Hepatocyte (in vitro differentiated cells): ENCODE measurements at places on chromosomes 5 and 9. TPM values are rescaled to one million over a fixed set of nuclear protein-coding genes. Genes with fewer than 3 reads are reported as not detected.

DNA sequence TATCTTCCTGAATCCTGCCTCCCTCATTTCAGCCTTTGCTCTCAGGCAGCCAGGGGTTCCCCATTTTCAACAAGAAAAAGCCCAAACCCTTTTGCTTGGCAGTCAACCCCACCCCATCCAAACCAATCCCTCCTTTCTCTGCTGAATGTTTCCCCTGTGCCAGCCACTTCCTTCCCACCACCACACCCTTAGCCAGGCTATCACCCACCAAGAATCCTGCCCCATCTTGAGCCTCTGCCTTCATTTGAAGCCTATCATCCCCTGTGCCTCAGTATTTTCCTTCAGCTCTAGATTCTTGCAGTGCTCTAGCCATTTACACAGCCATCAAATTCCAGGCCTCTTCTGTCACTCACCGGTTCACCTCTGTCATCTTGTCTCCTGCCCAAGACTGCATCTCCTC lies 15.3 kb upstream of the FIBCD1 start:
- no peaks in the 10 kb centered on the region for H3K4me1 ChIP-seq
- no peaks in the 10 kb centered on the region for H3K27me3 ChIP-seq
- no peak overlapping the region for H3K27ac ChIP-seq
- DNase-seq = no peak
- no peak overlapping the region for H3K4me3 ChIP-seq

The CNTLN gene
- 3.6 and 5.0 TPM in 2 replicates for polyA plus RNA-seq

GRCh38 chr5:158756871-158757270 lies 342.8 kb downstream of the EBF1 start:
- no peaks in the 10 kb centered on the region for H3K36me3 ChIP-seq
- no peak overlapping the region for H3K4me3 ChIP-seq
- H3K27ac ChIP-seq = no peak overlapping the region
- H3K27me3 ChIP-seq = peaks cover 4% of the 10 kb centered on the region

DNA sequence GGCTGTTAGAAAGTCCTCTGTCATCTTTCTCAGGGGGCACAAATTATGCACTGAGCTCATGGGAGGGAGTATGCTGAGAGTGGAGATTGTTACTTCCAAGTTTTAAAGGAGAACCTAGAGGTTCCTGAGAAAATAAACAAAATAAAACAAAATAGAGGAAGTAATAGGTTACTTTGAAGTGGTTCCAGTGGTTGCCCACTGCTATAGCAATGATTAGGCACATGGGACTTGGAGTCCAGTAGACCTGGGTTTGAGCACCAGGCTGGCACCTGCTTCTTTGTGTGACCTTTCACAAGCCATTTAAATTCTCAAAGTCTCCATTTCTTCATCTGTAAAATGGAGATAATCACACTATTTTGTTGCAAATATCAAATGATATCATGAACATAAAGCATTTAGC lies 13.8 kb upstream of the CDC23 start:
- H3K4me3 ChIP-seq = no peak overlapping the region
- DNase-seq = no peak
- no peaks in the 10 kb centered on the region for H3K36me3 ChIP-seq
- no peaks in the 10 kb centered on the region for H3K27me3 ChIP-seq
- peaks cover 9% of the 10 kb centered on the region for H3K4me1 ChIP-seq

DNA sequence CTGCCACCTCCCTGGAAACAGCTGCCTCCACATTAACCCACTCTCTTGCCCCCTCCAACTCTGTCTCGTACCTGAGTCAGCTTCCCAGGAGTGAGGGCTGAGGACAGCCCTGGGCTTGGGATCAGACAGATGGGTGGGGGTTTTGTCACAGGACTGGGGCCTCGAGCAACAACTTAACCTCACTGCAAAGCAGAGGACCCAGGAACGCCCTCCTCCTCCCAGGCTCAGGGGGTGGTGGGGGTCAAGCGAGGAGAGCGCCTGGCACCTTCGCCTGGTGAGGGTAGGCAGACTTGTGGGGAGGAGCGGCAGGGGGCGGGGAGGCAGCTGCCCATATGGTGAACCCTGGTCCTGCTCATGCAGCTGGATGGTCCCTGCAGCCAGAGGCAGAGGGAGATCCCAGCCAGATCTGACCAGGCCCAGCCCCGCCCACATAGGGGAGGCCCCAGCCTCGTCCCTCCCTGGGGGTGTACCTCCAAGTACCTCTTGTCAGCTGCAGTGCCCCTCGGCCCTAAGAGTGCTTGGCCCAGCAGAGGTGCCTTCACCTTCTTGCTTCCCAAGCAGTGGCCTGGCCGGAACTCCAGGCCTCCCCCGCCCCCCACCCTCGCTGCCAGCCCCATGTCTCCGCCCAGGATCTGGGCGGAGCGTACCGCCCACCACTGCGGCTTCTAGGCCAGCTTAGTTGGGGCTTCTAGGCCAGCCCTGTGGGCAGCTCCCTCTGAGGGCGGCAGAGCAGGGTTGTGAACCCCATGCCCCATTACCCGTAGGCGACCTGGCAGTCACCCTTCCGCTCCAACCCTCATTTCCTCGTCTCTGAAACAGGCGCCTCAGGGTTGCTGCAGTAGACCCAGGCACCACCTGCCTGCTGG lies at the start of gene SARDH:
TSS of gene SARDH (minus strand) at position 579 of the 866 bp plus-strand sequence. CDS start 4,179 bp downstream, outside the sequence.
- no peaks in the 10 kb centered on the region for H3K27me3 ChIP-seq
- H3K27ac ChIP-seq = peak within 1 kb of the TSS; percentile 34
- peaks cover 6% of the 10 kb centered on the region for H3K4me1 ChIP-seq
- peak; percentile 75 for DNase-seq
- no peaks in the 10 kb centered on the region for H3K36me3 ChIP-seq

GRCh38 chr5:142876817-142877216 lies 106.6 kb downstream of the ARHGAP26 start:
- H3K27ac ChIP-seq = no peak overlapping the region
- peaks cover 5% of the 10 kb centered on the region for H3K4me1 ChIP-seq

DNA sequence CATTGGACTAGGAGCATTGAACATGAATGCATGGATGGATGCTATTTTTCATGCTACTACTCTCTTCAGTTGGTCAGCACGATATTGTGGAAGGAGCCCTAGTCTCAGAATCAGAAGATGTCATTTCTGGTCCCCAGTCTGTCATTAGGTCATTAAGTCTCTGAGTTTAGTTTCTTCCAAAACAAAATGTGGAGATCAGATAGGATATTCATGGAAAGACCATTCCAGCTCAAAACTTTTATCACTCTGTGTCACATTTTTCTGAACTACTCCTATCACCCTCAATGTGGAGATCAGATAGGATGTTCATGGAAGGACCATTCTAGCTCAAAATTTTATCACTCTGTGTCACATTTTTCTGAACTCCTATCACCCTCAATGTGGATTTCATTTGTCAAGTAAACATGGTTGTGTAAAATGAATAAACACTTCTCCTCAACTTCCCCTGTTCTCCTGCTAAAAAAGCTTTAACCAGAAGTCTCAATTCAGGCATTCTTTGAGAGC lies 296.8 kb downstream of the MRPS30 start:
- no peaks in the 10 kb centered on the region for H3K4me1 ChIP-seq
- no peak overlapping the region for H3K27ac ChIP-seq
- H3K27me3 ChIP-seq = no peaks in the 10 kb centered on the region
- DNase-seq = no peak
- H3K4me3 ChIP-seq = no peak overlapping the region

The FBP2 gene
- polyA plus RNA-seq = 0.30 and 0.74 TPM in 2 replicates

DNA sequence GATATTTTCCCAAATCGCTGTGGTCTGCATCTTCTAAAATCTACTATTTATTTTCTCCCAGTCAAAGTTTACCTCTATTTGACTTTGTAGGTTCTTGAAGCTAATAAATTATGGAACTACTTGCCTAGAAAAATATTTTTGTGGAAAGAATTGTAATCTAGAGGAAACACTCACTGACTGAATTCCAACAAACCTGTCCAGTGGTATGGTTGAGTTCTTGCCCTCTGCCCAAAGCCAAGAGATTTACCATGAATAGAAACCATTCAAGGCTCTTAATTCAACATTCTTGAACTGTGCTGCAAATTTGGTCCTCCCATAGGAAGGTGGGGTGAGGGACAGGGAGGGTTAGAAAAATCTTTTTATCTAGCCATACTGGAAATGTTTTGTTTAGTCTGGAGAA lies 233.9 kb upstream of the MAP3K1 start:
- H3K4me1 ChIP-seq = peaks cover 9% of the 10 kb centered on the region
- H3K27me3 ChIP-seq = no peaks in the 10 kb centered on the region
- H3K4me3 ChIP-seq = no peak overlapping the region
- no peak for DNase-seq
- H3K27ac ChIP-seq = no peak overlapping the region

- H3K36me3 ChIP-seq = no peaks in the 10 kb centered on the region
- H3K27me3 ChIP-seq = peaks cover 8% of the 10 kb centered on the region
- no peak for DNase-seq
- no peaks in the 10 kb centered on the region for H3K4me1 ChIP-seq
- H3K4me3 ChIP-seq = no peak overlapping the region
These were observed 129.5 kb downstream of the FOXD1 start for GRCh38 chr5:73319036-73319435.

DNA sequence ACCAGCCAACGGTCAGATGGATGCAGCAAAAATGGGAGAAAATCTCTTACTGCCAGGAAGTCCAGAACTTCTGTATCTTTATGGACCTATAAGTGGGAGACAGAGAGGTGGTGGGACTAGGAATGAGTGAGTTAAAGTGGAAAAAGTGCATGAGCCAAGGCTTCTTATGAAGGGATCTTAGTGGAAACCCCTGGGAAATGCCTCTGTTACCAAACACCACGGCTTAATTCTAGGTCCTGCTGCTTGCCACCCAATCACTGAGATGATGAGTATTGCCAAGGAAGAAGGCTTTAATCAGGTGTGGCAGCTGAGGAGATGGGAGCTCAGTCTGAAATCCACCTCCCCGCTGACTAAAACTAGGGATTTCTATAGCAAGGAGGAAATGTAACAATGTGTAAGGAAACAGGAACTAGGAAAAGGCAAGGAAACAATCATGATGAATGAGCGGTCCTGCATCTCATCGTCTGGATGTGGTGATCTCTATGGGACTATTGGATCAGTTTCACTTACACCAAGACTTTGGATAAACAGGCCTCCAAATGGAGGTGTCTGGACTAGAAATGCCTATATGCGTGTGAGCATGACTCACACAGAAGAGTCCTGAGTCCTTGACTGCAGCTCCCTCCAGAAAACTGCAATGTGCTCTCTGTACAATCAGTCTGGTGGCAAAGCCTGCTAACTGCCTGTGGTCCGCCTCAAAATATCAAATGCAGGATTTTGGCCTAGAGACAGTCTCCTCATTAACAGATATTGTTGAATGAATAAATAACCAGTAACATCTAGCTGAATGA lies 98.2 kb upstream of the PRR16 start:
- no peaks in the 10 kb centered on the region for H3K4me1 ChIP-seq
- DNase-seq = peak; percentile 13
- H3K27ac ChIP-seq = no peak overlapping the region
- H3K36me3 ChIP-seq = no peaks in the 10 kb centered on the region

The SMAD5 gene
- 24.1 and 34.4 TPM in 2 replicates for polyA plus RNA-seq

The CCL27 gene
- polyA plus RNA-seq = 0.81 TPM in 1 of 2 replicates, not detected in the other

DNA sequence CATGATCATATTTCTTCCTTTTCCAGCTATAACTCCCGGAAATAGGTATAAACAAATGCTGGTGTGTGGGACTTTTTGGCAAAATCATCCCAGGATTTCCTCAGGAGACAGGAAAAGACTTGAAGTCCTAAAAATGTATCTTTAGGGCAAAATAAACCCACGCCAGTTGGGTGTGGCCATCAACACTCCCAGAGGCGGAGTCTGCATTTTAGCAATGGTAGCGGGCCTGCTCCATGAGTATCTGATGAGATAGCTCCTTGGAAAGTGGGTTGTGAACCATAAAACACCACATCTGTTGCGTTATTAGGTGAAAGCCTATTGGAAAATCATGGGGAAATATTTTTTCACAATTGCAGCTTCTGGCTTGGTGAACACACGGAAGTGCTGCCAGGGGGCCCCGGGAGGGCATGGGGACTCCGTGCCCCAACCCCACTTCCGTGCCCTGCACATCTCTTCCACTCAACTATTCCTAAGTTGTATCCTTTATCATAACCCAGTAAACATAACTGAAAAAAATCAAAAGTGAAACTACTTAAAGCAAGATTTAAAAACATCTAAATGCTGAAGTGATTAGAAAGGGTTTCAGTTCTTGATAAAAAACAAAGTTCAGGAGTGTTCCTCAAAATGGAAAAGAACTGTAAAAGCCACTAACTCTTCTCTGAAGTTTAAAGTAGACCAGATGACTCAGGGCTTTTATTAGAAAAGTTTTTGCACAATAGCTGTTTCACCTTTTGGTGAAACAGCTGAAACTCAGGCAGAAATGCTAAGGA lies 111.2 kb downstream of the LRRC70 start:
- H3K4me1 ChIP-seq = no peaks in the 10 kb centered on the region
- no peak overlapping the region for H3K27ac ChIP-seq
- DNase-seq = no peak
- H3K36me3 ChIP-seq = no peaks in the 10 kb centered on the region

- no peak for DNase-seq
- peaks cover 14% of the 10 kb centered on the region for H3K4me1 ChIP-seq
- H3K27ac ChIP-seq = peak overlapping the region; percentile 63
- no peaks in the 10 kb centered on the region for H3K36me3 ChIP-seq
- H3K27me3 ChIP-seq = no peaks in the 10 kb centered on the region
These were observed 60.1 kb upstream of the GNA14 start for GRCh38 chr9:77708064-77708815.

The LCN12 gene
- 27.4 and 36.8 TPM in 2 replicates for polyA plus RNA-seq

The SEMA5A gene
- polyA plus RNA-seq = 10.7 and 14.8 TPM in 2 replicates

The PDE6A gene
- polyA plus RNA-seq = 3.7 and 3.9 TPM in 2 replicates

GRCh38 chr5:90136952-90137528 lies 272.5 kb downstream of the CETN3 start:
- H3K27ac ChIP-seq = no peak overlapping the region
- DNase-seq = no peak
- H3K4me1 ChIP-seq = no peaks in the 10 kb centered on the region
- H3K27me3 ChIP-seq = no peaks in the 10 kb centered on the region

DNA sequence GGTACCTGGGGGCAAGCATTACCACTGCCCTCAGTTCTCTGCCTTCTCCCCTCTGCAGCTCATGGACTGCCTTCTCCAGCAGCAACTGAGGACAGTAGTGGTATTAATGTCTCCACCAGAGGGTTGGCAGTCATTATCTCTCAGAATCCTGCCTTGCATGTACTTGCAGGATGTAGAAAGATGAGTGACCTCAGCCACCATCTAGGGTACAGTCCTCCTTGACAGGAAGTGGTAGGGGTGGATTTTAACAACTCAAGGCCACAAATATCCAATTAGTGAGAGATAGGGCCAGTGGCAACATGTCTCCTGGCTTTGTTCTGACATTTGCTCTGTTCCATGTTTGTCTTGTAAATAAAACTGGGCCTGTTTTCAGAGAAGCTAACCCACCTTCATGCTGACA lies 47.2 kb downstream of the F2R start:
- no peak overlapping the region for H3K4me3 ChIP-seq
- H3K36me3 ChIP-seq = no peaks in the 10 kb centered on the region
- H3K27me3 ChIP-seq = no peaks in the 10 kb centered on the region
- H3K27ac ChIP-seq = no peak overlapping the region

DNA sequence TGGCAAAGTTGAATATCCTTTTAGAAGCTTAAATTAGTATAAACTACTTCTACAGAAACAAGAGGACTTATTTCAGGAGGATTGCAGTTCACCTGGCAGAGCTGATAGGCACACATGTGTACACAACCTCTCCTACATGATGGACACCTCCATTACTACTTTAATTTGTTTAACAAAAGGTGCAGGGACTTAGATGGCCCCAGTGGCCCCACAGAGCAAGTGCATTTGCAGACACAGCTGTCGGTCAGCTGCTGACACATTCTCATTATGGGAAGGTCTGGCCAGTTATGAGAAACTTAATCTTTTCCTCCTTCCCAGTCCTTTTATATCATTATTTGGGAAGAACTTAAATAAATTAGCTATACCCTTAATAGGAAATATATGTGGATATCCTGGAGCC lies 28.3 kb downstream of the TDRD7 start:
- H3K4me3 ChIP-seq = no peak overlapping the region
- no peaks in the 10 kb centered on the region for H3K27me3 ChIP-seq
- no peaks in the 10 kb centered on the region for H3K36me3 ChIP-seq
- H3K27ac ChIP-seq = no peak overlapping the region
- H3K4me1 ChIP-seq = peaks cover 8% of the 10 kb centered on the region

The PCDHGA7 gene
- not detected in 2 replicates for polyA plus RNA-seq
